Dermis microvascular lymphatic vessel endothelial cell (primary cell): ENCODE measurements at places on chromosomes 13 and 19. TPM values are rescaled to one million over a fixed set of nuclear protein-coding genes. Genes with fewer than 3 reads are reported as not detected.
A peak's percentile ranks its signal among the peaks of the same experiment; 100 is the strongest.

Gene C2CD4C
- total RNA-seq: 3.7 and 7.2 TPM in 2 replicates

Gene ARHGAP35
- total RNA-seq: 17.1 and 21.2 TPM in 2 replicates

DNA sequence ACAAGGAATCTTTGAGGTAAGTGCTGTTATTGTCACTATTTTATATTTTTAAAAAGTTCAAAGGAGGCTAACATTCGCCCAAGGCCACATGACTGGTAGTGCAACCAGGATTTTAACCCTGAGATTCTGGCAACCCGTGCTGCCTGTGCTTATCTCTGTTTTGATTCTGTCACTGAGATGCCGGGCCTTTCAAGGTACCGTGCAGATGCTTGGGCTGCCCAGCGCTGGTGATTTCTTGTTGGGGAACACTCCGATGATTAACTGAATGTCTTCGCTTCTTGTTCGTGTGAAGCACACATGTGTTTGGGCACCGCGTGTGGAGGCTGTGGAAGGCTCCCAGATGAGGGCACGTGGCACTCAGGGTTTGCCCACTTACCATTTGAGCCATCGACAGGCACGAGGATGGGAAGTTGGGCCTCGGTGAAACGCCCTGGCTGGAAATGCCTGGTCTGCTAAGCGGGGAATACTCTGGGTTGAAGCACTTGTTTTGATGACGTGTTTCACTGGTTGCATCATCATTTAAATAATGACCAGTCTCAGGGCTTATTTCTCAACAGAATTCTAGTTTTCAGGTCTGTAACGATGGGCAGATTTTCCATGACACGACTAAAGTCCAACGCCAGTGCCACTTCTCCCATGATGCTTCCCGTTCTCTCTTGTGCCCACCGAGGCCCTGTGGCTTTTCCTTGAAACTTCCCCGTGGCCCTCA lies 392.7 kb downstream of the FGF9 start:
- DNase-seq: no peak

- DNase-seq: no peak
Observed at GRCh38 chr13:71964491-71965100, 97.6 kb upstream of the DACH1 start.

GRCh38 chr13:97573011-97573410 lies 139.0 kb downstream of the RAP2A start:
- DNase-seq: no peak

GRCh38 chr13:40130871-40131636 lies 475.6 kb downstream of the COG6 start:
- peak; percentile 98 for DNase-seq

Gene TGFBR3L
- 0.25 and 0.26 TPM in 2 replicates for total RNA-seq

DNA sequence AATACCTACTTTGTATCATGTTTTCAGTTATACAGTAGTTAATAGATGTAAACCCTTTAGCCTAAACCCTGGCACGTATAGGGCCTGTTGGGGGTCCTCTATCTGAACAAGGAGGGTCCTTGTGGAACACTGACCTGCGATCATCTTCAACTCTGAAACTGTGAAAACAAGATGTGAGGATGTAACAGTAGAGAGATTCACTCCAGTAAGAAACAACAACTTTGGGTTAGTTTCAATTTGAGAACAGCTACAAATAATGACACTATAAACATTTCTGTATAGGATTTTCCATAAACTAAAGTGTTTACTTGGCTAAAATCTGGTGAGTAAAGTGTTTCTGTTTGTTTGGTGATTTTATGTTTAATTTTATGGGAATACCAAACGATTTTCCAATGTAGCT lies 2.1 kb downstream of the CLC start:
- DNase-seq: no peak

Gene EXOC3L2
- 0.63 and 1.0 TPM in 2 replicates for total RNA-seq

- DNase-seq: no peak
Observed at GRCh38 chr19:30873691-30874090, 475.5 kb downstream of the TSHZ3 start.

DNA sequence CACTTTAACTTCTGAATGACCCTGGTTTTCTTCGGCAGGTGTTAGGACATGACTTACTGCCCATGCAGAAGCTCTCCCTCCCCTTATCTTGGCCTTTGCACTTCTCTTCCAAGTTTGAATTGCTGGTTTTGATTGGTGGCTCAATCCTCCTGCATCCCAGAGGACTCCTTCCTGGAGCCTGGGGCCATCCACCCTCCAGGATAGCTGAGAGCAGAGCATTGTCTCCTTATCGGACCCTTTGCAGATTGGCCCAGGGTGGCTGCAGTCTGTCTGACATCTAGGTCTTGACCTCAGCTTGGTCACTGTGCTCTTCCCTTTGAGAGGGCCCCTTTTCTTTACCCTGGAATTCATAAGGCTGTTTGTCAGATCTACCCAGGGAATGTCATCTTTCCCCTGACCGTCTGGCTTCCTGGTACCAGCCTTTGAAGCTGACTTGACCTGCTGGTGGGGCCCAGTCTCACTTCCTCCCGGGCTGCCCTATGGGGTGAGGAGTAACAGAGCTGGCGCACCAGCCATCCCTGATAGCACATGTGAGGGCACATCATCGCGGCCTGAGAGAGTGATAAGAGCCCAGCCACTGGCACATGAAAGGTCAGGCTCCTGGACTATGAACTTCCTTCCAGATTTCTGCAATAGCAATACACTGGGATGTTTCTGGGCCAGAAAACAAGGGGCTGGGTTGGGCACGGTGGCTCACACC lies 172.9 kb upstream of the UBL3 start:
- no peak for DNase-seq

DNA sequence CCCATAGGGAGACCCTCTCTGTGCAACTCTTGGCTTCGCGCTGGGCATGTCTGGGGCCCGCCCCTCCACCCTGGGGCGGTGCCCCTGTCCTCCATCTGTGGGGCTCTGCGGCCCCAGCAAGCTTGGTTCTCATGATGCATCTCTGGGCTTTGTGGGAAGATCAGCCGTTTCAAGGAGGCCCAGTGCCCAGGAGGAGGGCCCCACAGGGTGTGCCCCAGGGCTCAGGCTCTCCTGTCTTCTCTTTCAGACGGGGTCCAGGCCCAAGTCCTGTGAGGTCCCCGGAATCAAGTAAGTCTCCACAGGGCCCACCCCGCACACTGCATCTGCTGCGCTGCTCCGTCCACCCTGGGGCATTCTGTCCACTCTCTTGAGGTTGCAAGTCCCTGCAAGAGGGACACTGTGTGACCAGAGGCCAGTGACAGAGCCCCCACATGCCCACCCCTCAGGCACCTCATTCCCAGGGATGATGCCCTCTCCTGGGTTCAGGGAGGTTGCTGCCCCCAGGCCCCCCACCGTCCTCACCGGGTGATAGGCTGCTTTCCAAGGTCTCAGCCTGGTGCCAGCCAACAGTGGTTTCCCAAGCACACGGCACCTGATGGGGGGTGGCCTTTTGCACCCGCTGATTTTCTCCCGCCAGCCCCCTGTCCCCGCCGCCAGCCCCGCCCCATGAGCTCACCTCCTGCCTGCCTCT lies 31.7 kb downstream of the COMP start:
- no peak for DNase-seq

DNA sequence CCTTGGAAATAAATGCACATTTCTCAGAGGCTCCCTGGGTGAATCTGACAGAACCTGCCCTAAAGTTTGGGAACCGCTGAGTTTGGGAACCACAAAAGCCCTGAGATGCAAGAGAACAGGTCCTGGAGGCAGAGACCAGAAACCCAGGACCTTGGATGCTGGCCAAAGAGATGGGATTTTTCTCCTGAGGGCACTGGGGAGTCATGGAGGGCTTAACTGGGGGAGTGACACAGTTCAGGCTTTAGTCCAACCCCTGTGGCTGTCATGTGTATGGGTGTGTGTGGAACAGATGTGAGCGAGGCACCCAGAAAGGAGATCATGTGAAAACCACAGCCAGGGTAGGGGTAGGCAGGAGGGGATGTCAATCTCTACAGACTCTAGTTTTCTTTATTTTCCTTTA lies 3.9 kb upstream of the NCCRP1 start:
- no peak for DNase-seq

Gene VSIG10L
- total RNA-seq: 0.13 TPM in 2 replicates

GRCh38 chr13:98471934-98472333 lies 105.0 kb downstream of the STK24 start:
- DNase-seq: no peak

DNA sequence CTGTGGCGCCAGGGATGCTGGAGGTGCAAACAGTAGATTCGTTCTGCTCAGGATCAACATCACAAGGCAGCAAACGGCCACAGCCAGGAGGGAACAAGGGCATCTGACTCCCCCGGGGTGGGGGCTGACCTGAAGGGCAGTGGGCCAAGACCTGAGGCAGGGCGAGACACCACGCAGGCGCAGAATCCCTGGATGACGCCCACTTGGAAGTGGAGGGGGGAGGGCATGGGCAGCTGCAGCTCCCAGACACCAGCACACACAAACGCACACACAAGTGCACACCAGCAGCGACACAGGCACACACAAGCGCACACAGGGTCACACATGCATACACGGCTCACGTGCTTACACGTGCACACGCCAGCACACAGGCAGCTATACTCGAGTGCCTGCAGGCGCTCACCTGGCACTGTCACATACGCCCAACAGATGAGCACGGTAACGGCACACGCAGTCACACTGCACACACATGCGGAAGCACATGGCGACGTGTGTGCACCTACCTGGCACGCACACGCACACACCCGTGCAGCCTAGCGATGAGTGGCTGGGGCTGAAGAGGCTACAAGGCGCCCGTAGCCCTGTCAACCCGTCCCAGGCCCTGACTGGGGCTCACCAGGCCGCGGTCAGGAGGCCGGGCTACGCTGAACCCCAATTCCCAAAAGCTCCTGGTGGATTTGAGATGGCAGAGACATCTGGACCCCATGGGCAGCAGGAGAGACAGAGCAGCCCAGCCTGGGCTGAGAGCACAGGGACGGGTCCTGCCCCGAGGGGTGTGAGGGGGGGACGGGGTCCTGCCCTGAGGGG lies 5.5 kb downstream of the C2CD4C start:
- no peak for DNase-seq

DNA sequence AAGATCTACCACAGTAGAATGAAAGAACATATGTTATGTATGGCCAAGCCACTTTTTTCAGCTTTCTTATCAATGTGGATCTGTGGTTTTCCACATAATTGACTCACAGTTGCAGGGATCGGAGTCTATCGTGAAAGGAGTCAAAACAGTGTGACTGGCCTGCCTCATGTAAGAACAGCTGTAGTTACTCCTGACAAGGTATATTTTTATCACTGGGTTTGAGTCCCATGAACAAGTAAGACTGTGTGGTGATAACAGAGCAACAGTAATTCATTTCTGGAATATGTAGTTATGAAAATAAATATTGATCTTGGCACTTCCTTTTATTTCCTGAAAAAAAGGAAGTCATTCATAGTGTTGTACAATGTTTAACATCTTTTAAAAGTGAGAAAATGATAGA lies 416.6 kb downstream of the KLF12 start:
- peak; percentile 11 for DNase-seq

- no peak for DNase-seq
Observed at GRCh38 chr13:28471421-28471820, 23.5 kb downstream of the FLT1 start.

Gene FBXO27
- 0.77 and 1.0 TPM in 2 replicates for total RNA-seq
